ENCODE measurements at places on chromosomes 2 and 18.

GRCh38 chr2:38066421-38067115 lies 9.4 kb downstream of the CYP1B1 start:
- DNase-seq, result no peak

GRCh38 chr2:221486106-221486505 lies 86.0 kb downstream of the EPHA4 start:
- DNase-seq, result no peak

DNA sequence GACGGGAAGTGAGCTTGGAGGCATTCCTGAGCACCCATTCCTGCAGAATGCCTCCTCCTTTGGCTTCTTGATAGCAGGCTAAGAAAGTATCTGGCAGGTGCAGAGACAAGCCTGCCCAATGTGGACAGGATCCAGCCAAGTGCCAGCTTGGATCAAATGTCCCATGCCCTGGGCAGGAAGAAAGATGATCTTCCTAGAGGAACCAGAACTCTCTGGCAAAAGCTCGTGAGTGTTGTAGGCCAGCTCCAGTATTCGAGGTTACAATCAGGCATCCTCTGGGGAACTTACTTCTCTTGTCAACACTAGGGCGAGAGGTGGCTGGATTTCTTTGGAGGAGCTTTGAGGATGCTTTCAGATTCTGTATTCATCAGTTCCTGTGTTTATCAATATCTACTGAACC lies 29.9 kb upstream of the PDIA6 start:
- DNase-seq, result no peak

DNA sequence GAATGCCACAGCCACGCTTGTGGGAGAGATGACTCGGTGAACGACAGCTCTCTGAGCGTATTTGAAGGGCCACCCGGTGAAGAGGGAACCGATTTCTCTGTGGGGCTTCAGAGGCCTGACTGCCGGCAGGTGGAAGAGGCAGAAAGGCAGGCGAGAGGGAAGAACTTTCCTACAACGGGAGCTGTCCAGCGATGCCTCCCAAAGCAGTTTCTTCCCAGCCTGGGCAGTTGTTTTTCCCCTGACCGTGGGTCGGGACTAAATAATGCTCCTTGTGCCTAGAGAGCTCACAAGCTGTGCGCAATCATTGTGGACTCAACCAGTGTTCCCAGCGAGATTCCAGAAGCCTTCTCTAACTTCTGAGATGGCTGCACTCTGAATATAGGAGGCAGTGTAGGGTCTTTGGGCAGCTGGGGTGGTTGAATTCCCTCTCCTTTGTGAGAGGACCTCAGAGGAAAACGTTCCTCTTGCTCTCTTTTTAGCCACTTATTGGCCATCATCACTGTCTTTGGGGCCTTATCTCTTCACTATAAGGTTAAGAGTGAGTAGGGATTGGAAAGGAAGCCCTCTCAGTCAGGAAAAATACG lies 710 bp downstream of the SEC11C start:
- DNase-seq, result no peak

GRCh38 chr2:20453087-20453486 lies 6.2 kb downstream of the RHOB start:
- DNase-seq, result no peak

DNA sequence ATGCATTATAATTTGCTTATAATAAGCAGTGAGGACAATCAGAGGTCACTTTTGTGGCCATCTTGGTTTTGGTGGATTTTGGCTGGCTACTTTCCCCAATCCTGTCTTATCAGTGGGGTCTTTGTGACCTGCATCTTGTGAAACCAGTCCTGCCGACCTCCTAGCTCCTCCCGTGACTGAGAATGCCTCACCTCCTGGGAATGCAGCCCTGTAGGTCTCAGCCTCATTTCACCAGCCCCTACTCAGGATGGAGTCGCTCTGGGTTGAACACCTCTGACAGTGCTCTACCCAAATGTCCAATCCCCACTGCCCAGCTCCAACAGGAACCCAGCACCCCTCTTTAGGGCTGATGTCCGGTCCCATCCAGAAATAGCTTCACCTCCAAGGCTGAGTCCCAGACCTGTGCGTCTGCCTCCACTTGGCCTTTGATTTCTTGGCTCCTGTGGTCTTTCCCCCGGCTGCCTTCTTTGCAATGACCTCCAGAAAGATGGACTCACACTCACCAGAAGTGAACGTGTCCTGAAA lies 31.3 kb upstream of the PXDN start:
- DNase-seq, result no peak

All from fibroblast of the conjunctiva (primary cell).